ENCODE measurements at places on chromosomes 4 and X. TPM values are rescaled to one million over a fixed set of nuclear protein-coding genes. Genes with fewer than 3 reads are reported as not detected.

The SPANXA2 gene
- not detected for total RNA-seq

DNA sequence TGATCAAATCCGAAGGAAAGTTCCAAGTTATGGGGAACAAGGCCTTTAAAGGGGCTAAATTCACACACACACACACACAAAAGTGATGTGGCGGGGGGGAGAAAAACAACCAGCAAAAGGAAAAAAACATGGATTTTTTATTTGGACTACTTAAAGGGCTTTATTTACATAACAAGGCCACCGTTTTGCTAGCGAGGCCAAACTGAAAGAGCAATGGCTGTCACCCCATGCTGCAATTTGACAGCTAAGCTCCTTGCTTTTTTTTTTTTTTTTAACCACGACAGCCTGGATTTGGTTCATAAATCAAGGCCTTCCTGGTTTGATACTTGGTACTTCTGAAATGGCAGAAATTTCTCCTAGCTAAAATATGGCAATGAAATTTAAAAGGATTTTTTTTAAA, 99.6 kb upstream of the PTCHD1 start:
- DNase-seq: no peak

DNA sequence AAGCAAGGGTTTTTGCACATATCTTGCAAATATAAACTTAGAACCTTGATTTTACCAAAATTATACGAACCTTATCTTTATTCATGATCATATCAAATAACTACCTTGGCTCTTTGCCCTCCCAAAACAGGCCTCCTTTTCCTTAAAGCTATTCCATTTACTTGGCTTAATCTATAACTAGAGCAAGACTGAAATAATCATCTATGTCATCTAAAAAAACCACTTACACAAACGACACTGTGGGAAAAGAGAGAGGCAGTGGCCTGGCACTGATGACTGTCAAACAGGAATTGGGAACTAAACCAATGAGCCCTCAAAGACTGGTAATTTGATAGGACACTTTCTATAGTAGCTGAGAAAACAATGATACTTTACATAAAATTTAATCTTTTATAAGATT, 11.7 kb upstream of the PTPN13 start:
- DNase-seq: no peak

DNA sequence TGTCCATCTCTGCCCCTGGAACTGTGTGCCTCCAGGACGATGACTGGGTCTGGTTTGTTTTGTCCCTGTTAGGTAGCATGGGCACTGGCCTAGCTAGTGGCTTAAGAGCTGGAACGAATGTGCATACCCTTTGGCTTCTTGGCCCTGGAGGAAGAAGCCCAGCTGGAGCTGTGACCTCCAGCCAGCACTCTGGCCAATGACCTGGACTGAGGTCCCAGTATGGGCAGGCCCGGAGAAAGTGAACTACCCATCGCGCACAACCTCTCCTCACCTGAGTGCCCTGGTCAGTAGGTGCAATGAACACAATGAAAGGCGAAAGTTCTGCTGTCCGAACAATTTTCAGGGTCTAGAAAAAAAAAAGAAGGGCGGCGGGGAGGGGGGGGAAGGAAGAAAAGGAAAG, 18.3 kb downstream of the DKC1 start:
- no peak for DNase-seq

DNA sequence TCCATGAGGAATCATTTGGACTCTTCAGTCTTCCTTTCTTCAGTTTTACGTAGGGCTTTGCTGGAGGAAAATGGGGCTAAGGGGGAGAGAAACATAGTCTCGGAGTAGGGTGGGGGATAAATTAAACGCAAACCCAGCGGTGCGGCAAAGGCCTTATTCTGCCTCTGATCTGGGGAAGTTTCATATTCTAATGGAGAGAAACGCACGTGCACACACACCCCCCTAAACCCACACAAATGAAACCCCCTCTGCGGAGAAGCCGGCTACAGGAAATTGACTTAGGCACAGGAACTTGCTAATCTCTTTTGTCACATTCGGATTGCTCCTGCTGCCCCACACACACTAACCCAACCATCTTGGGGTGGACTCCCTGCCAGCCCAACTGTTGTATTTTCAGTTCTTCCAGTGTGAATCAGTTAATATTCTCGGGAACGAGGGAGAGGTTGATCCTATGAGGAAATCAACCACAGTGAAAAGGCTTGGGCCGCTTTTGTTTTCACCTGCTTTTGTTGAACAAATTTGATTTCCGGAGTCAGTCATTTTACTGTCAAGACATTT, at the start of gene RHOH:
RHOH (plus strand) TSS at position 308 of the 558 bp plus-strand sequence. CDS start 46,356 bp downstream, outside the sequence.
- DNase-seq: no peak

DNA sequence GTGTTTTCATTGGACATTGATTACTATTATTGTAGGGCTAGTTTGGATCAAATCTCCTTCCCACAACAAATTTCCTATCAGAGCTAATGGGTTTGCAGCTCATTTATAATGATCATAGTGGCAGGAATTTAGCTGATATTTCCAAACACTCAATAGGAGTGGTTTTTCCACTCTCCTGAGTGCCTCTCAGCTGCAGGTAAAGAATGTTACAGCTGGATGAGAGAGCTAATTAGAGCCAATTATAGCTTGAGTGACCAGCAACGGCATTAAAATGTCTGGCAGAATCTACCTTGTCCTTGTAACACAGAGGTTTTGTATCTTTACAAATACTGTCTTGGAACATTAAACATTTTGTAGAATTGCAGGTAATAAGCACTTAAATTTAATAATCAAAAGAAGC, 602.8 kb upstream of the EPHA5 start:
- no peak for DNase-seq

DNA sequence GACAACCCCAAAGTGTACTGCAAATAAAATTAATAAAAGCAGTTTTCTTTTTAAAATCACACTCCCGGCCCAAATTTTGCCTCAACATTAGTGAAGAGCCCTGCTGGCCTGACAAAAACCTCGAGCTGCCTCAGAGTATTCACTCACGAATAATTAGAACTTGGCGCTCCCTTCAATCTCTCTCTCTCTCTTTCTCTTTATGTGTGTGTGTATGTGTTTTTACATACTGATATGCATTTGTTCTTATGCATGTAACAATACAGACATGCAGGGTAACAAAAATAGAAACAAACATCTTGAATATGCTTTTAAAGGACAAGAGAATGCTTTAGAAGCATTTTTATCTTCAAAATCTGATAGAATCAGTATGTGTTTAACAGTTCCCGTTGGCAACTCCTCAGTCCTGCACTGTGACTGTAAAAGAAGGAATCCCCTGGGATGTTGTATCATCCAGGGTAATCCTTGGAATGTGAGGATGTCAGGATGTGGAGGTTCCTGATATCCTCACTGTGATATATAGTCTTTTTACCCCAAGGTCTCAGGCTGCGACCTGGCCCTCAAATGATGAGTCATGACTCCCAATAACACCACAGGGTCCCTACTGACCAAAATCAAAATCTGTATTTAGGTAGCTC, 53.0 kb downstream of the PTCHD1 start:
- no peak for DNase-seq
